ENCODE measurements at places on chromosomes 7 and 10.

DNA sequence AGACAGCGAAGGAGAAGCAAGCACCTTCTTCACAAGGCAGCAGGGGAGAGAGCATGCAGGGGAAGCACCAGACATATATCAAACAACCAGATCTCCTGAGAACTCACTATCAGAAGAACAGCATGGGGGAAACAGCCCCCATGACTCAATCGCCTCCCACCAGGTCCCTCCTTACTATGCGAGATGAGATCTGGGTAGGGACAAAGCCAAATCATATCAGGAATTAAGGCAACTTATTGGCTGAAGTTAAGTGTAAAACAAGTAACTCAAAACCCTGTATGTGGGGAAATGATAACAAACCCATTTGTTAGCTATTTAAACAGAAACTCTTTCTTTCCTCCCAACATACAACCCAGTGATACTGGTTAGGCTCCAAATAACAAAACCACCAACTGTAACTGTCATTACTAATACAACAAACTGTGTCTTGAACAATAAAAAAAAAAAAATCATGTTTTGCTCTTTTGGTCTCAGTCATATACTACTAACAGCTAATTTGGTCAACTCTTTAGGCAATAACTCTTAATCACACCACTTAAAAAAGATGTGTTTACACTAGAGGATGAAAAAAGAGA, 57.8 kb downstream of the MINDY3 start:
- DNase-seq = no peak

DNA sequence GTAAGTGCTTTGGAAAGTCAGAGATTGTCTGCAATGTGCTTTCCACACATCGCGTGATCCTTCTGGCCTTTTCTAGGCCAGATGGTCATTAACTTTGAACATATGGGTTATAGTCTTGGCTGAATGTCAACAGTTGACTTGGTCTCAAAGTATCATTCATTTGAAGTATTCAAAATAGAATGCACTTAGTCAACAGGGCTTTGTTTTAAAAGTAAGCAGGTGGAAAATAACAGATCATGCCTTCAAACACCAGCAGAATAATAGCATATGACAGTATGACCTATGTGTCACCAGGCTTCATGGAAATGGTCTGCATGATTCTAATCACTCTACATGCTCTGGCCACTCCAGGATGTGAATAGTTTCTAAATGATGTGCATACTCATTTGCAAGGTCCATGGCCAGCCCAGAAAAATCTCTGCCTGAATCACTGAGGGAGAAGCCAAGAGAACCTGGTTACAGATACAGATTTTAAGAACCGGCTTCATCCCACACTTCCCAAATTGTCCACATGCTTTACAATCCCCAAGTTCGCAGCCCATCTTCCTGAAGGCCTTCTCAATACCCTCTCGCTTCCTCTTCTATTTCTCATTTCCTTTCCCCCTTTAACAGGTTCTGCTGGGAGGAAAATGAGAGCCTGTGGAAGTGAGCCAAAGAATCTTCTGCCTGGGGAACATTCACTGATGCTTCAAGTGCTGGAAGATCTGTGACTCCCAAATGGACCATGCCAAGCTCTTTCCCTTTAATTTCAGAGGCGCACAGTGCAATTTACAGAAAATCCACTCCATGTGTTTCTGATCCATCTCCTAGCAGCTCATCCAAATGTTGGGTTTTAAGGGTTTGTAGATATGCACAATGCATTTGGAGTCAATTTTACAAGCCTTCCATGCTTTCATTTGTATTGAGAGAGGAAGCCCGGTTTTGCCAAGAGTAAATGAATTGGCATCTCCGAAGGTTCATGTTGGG, 122.8 kb upstream of the GDF10 start:
- DNase-seq = no peak

DNA sequence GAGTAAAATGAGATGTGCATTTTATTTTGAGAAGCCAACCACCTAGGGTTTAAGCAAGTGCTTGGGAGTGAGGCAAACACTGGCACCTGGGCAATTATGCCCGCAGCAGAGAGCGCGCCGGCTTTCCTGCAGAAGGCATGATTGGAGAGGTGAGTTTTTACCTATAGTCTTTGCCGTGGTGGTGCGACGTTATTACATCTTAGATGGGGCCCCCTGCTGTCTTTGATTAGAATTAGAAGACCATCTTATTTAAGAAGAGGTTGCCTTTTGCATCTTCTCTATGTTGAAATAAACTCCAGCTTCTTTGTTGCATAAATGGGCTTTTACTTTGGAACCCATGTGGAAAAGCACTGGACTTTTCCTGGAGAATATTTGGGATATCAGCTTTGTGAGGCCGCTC, 409.5 kb downstream of the GLRX3 start:
- DNase-seq = no peak

- DNase-seq = no peak
Measured at GRCh38 chr7:98641646-98642500, 24.8 kb downstream of the NPTX2 start.

- DNase-seq = no peak
Measured at GRCh38 chr10:122306282-122306681, 35.2 kb downstream of the BTBD16 start.

DNA sequence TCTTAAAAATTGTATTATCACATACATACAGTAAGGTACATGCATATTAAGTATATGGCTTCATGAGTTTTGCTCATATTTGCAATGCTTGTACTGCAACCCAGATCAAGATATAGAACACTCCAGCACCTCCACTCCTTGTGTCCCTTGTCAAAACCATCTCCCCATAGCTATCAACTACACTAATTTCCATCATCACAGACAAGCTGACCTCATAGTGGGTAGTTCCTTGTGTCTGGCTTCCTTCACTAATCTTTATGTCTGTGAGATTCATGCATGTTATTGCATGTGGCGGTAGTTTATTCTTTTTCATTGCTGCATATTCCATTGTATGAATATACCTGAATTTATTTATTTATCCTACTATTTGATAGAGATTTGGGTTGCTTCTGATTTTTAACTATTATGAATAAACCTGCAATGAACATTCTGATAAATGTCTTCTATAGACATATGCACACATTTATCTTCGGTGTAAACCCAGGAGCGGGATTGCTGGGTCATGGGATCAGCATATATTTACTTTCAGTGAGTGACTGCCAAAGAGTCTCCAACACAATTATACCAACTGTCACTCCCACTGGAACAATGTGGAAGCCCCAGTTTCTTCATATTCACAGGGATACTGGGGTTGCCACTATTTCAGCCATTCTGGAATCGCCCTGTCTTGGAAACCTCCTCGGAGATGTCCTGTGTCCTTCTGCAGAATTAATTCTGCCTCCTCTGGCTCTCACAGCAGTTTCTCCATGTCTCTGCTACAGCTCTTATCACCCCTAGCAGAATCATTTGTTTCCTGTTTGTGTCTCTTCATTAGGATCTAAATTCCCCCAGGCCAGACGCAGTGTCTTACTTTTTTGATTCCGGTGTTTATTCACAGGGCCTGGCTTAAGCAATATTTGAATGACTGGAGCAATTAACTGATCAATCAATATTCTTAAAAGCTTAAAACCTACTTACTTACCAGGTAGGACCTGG, 14.7 kb upstream of the ADAM12 start:
- no peak for DNase-seq

DNA sequence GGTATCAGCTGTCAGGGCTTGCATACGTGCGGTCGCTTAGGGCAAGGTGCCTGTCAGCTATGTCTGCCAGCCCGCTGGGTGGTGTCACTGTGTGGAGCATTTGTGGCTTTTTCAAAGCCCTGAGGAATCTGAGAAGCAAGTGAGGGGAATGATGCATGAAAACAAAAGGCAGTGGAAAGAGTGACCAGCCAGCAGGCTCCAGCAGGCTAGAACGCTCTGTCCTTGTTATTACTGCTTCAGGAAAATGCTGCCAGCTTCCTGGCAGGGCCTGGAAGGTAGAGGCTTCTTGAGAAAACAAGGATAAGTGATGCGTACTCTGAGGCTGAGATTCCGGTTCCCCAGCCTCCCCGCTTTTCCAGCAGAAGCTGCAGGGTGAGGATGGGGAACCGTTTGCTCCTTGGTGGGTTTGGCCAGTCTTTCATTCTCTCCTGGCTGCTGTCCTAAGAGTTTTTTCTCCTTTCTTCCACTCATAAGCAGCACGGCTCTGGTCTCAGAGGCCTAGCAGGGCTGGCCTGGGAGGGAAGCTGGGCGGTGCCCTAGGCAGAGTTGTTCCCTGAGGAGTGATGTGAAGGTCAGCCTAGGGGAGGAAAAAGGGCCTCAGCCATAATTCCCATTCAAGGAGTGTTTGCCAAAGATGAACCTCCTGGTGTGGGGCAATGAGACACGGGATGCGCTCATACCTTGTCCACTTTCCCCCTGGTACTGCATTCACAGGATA, 42.8 kb upstream of the MKLN1 start:
- peak; percentile 47 for DNase-seq

DNA sequence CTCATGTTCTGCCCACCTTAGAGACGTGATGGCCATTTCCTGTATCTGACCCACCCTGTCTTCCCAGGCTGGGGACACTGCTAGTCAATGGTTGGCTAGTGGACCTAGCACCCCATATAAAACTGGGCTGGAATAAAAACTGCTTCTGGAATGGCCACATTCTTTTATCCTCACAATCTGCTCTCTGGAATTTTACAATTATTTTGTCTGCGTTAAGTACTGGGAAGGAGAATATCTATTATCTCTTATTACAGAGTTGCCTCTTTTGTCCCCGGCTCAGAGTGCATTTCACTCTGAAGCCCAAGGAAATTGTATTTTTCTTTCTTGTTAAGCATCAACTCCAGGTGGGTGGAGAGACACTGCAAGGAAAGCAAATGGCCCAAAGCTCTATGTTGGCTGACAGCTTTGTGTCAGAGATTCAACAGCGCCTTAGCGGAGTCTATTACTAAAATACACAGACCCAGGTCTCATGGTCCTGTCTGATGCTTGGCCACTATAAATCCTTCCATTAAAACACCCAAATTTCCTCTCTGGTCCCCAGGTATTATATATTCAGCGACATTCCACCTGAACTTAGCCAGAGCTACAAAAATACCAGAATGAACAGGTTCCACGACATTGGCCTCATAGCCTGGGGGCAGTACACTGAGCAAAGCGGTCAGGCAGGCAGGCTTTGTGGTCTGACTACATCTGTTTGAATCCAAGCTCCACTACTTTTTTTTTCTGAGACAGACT, 121.7 kb downstream of the PRPF18 start:
- DNase-seq = no peak

DNA sequence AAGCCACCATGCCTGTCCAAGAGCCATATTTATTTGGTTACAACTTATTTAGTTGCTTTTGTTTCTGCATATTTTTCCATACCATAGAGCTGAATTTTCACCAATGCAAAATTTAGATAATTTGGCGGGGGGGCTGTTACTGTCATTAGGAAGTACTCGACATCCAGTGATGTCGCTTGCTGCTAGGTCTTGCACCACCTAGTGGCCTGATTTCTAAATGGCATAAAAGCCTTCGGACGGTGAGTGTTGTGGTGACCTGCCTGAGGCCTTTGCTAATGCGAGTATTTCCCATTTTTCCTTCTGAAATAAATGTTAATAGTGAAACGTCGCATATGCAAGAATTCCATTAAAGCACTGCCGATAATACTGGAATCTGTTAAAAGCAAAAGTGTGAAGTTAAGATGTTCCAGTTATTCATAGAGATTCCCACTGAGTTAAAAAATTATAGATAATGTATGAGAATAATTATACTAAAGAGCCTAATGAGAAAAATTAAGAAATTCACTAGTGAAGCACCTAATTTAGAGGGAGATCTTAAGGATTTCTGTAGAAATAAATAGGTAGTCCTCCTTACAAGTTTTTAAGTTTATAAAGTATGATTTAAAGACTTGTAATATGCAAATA, 86.1 kb upstream of the DNAJB6 start:
- peak; percentile 73 for DNase-seq

DNA sequence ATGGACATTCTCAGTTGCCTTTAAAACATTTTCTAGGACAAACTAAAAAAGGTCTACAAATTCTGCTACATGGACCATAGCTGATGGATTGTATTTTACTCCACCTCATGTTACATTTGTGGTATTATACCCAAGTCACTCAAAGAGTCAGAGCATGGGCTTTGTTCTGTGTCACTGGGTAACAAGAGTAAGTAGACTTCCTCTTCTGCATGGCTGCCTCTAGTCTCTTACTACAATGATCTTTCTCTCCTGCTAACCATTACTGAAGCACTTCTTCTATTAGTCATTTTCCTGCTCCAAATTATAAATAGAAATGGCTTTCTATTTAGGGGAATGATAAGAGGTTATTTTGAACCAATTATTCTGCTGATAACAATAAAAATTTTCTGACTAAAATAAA, 727.4 kb upstream of the NRP1 start:
- no peak for DNase-seq

GRCh38 chr7:148964483-148965267, 63.6 kb downstream of the PDIA4 start:
- DNase-seq = no peak

GRCh38 chr7:44767912-44768627, 19.4 kb downstream of the ZMIZ2 start:
- no peak for DNase-seq

DNA sequence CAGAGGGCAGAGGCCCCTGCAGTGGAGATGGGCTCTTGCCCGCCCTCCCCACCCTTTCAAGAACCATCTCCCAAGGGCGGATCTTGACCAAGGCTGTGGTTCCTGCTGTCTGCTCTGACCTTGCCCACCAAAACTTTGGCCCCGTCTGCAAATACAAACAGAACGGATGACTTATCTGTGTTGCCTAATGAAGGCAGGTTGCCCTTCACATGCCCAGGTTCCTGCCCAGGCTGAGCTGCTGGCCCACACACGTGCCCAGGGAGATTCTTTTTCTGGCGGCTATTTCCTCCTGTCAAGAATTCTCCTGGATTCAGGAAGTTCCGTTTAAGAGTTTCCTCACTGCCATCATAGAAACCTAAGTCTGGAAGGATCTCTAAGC, 78.3 kb downstream of the PROSER2 start:
- no peak for DNase-seq

- DNase-seq = no peak
Measured at GRCh38 chr7:91397096-91397495, 132.9 kb downstream of the FZD1 start.

DNA sequence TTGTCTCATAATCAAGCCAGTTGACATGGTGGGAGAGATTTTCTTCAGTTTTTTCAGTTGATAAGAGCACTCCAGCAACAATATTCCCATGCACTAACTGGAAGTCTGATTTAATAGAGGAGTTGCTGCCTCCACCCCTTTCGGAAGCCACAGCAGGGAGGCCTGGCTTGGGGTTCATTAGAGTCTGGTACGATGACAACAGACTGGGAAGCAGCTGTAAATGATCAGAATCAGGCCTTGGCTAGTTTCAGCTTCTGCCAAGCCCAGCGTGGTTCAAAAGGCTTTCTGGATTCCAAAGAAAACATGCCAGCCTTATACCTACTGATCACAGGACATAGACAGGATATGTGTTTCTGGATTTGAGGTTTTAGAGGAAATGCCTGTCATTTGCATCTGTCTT, 274.0 kb downstream of the CSTF2T start:
- DNase-seq = no peak
